ENCODE measurements at places on chromosomes 12 and 14. TPM values are rescaled to one million over a fixed set of nuclear protein-coding genes. Genes with fewer than 3 reads are reported as not detected.

Gene MSRB3
- 3.9 TPM for polyA plus RNA-seq

Gene ASPG
- 0.27 TPM for polyA plus RNA-seq

Gene CRIP1
- 35.4 TPM for polyA plus RNA-seq

Gene MYL2
- polyA plus RNA-seq, result 7.1 TPM

Gene LYZ
- polyA plus RNA-seq, result 10.1 TPM

Gene ACVRL1
- 10.1 TPM for polyA plus RNA-seq

Gene AQP6
- 0.31 TPM for polyA plus RNA-seq

Gene ZBTB42
- polyA plus RNA-seq, result 4.1 TPM

- no peaks in the 10 kb centered on the region for H3K36me3 ChIP-seq
- H3K27me3 ChIP-seq, result no peaks in the 10 kb centered on the region
- H3K4me3 ChIP-seq, result no peak overlapping the region
- H3K4me1 ChIP-seq, result peaks cover 6% of the 10 kb centered on the region
These were observed 69.1 kb downstream of the SMOC1 start for GRCh38 chr14:69948351-69948750.

DNA sequence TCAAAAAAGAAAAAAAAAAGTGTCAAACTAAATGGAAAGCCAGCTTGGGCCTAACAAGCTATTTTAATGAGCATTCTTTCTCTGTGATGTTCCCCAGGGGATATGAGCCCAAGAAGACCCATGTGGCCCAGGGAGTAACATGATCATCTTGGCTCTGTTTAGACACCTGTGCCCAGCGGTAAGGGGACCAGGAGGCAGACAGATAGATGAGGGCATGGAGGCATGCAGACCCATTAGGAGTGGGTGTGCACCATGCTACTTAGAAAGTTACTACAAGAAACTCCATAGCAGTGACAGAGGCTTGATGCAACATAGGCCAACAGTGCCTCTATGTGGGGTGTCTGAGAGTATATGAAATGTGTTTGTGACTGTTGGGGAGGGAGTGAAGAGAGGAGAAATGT is 3.1 kb upstream of the CREBL2 start:
- no peak for DNase-seq
- no peaks in the 10 kb centered on the region for H3K27me3 ChIP-seq
- no peak overlapping the region for H3K4me3 ChIP-seq
- H3K4me1 ChIP-seq, result no peaks in the 10 kb centered on the region

DNA sequence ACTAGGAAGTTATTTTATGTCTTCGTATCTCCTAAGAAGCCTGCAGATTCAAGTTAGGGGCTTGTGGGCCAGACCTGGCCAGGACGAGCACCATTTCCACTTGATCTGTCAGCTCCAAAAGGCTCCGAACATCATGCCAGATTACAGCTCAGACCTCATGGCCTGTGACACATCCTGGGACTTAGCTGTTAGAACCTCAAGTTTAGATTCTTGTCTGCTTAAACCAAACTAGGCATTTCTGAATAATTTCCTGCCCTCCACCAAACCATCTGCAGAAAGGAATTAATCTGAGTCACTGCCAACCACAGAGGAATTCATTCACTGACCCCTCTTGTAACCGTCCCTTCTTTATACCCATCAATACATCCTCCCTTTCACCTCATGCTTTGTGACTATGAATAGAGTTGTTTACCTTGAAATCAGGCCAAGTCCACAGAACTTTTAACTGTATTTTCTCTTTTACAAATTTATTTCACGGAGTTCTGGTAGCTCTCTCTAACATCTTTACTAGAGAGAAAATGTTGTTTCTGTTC is 120.3 kb downstream of the FBXL14 start:
- H3K27me3 ChIP-seq, result no peaks in the 10 kb centered on the region
- no peak for DNase-seq
- no peaks in the 10 kb centered on the region for H3K36me3 ChIP-seq
- H3K4me3 ChIP-seq, result no peak overlapping the region

DNA sequence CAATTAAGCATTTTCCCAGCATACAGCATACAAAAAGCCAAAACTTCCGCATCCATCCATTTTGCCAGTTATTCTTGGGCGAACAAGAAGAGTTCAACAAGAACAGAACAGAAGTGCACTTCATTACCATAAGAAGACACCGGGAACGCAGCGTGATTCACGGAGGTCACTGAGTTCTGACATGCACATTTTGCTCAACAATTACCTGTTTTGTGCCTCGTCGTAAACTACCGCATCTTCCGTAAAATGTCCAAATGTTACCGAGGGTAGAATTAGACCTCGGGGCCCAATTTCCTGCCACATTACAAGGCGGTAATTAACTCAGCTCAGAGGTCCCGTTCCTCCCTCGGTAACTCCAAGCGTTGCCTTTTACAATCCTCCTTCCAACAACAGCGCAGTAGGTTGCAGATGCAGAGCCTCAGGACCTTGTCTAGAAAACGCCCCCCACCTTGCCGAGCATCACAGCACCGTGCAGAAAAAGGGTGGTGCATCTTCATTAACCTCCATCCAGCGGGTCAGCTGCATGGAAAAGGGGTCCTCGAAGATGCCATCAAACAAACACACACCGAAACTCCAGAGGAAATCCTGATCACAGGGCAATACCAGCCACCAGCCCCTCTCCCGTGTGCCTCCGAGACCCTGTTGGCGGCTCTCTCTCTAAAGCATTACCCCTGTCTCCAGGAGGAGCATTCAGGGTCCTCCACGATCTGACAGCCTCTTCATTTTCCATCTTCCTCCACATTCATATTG is 125.2 kb downstream of the BCL11B start:
- H3K27ac ChIP-seq, result no peak overlapping the region
- H3K27me3 ChIP-seq, result no peaks in the 10 kb centered on the region
- no peak for DNase-seq
- no peak overlapping the region for H3K4me3 ChIP-seq

DNA sequence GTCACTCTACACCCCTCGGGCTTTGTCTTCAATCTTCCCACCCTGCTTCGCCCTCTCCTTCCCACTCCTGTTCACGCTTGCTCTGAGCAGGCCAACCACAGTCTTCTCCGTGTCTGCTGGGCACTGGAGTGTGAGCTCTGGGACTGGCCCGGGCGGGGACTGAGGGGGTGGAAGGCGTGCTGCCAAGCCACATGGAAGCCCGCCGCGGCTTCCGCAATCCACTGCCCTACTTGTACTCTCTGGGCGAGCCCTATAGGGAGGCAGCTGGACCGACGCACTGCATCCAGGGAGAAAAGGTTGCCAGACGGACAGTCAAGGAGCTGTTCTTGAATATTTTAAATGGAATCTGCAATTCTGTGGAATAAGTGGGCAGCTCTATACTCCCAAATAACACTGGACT is 24.8 kb downstream of the GOLGA3 start:
- no peaks in the 10 kb centered on the region for H3K4me1 ChIP-seq
- no peak overlapping the region for H3K27ac ChIP-seq
- no peaks in the 10 kb centered on the region for H3K27me3 ChIP-seq
- no peaks in the 10 kb centered on the region for H3K36me3 ChIP-seq
- no peak overlapping the region for H3K4me3 ChIP-seq
- DNase-seq, result no peak

GRCh38 chr12:15928346-15928745 is 17.2 kb downstream of the DERA start:
- DNase-seq, result no peak
- no peak overlapping the region for H3K4me3 ChIP-seq
- no peak overlapping the region for H3K27ac ChIP-seq

DNA sequence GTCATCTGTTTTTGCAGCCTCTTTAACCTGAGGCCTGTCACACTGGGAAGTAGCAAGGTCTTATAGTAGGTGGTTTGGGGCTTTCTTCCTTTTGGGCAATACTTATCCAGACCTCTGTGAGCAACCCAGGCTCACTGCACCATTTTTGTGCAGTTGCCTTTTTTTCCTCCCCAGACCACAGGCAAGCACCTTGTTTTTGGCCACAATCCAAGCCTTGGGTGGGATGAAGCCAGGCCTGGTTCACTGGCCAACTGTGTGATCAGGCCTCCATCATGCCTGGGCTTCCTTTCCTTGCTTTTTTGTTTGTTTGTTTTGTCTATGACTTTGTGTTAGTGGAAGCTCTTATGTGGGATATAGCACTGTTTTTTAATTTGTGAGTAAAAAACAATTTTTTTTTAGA is 71.7 kb downstream of the DNAH10 start:
- H3K4me1 ChIP-seq, result no peaks in the 10 kb centered on the region
- H3K36me3 ChIP-seq, result no peaks in the 10 kb centered on the region
- no peak overlapping the region for H3K27ac ChIP-seq
- H3K4me3 ChIP-seq, result no peak overlapping the region
- H3K27me3 ChIP-seq, result no peaks in the 10 kb centered on the region

GRCh38 chr14:71693381-71693780 is 238.8 kb upstream of the RGS6 start:
- no peaks in the 10 kb centered on the region for H3K27me3 ChIP-seq
- no peak overlapping the region for H3K27ac ChIP-seq
- H3K36me3 ChIP-seq, result no peaks in the 10 kb centered on the region
- no peaks in the 10 kb centered on the region for H3K4me1 ChIP-seq
- H3K4me3 ChIP-seq, result no peak overlapping the region

DNA sequence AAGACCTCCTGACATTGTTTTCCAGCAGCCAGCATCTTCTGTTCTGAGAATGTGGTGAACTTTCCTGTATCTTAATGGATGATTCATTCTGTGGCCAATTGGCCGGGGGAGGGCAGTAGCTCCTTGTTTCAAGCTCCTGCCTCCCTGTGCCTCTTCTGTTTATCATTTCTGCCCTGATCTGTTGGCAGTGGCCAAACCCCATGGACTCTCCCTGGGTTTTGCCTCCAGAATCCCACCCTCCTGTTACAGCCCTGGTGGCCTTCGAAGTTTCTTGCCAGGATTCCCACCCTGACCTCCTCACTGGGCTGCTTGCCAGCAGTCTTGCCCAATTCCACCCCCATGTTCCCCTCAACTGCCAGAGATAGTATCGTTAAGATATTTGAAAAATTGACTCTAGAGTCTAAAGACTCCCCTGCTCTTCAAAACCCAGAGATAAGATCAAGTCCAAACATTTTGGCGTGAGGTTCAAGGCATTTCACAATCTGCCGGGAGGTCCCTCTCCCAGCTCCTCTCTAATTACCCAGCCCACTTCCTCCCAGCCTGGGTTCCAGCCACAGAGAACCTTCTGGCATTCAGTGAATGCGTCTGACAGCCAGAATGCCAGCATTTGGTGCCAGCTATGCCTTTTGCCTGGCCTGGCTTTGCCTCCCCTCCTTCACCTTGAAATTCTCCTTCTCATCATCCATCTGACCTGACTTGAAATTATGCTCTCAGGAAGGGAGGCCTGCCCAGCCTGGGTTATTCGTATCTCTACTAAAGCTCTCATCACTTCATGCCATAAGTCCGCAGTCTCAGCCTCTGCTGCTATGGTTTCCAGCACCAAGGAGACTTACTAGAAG is 37.7 kb upstream of the TXNRD1 start:
- no peaks in the 10 kb centered on the region for H3K27me3 ChIP-seq
- no peak overlapping the region for H3K27ac ChIP-seq
- H3K36me3 ChIP-seq, result no peaks in the 10 kb centered on the region
- no peak overlapping the region for H3K4me3 ChIP-seq
- no peak for DNase-seq

DNA sequence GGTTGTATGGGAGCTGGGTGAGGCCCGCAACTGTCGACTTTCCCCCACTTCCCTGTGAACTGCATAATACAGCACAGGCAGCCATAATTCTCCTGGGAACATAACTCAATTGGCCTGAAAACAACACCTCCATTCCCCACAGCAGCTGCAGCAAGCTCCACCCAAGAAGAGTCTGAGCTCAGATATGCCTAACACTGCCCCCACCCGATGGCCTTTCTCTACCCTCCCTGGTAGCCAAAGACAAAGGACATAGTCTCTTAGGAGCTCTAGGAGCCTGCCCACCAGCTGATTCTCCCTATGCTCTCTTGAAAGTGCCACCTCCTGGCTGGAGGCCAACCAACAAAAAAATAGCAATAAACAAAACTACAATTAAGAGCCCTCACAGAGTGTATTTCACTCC is 542.7 kb upstream of the LMO3 start:
- no peak overlapping the region for H3K4me3 ChIP-seq
- H3K4me1 ChIP-seq, result no peaks in the 10 kb centered on the region
- no peak overlapping the region for H3K27ac ChIP-seq
- DNase-seq, result no peak
- no peaks in the 10 kb centered on the region for H3K36me3 ChIP-seq

DNA sequence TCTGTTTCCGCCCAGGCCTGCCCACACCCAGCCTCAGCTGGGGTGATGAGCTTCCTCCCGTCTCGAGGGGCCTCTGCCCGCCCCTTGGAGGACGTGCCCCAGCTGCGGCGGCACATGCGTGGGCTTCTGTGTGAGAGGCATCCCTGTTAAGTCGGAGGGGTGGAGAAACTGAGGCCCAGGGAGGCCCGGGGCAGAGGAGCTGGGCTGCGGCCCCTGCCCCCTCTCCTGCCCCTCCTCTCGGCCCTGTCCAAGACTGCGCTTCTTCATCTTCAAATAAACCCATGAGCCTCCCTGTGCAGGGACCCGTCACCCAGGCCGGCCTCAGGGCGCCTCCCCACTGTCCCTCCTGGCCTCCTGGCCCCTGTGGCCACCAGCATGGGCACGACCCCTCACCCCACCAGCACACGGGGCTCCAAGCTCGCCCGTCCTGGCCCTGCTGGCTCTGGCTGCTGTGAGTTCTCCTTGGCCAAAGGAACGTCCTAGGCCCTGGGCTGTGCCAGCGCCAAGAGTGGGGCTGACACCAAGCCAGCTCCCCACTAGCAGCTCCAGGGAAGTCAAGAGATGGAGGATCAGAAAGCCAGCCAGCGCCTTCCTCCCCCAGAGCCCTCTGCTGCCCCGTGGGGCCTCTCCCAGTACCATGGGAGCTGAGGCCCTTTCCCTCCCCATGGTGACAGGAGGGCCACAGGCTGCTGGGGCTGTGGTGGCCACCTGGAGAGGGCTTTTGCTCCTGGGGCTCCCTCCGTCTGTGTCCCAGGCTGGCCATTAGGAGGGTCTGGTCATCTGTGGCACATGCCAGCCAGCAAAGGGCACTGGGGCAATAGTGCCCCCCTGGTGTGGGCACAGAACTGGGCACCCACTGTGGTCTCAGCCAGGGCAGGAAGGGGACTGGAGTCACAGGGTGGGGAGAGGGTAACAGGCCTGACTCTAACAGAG is 180.4 kb downstream of the KIF26A start:
- H3K4me1 ChIP-seq, result no peaks in the 10 kb centered on the region
- no peaks in the 10 kb centered on the region for H3K27me3 ChIP-seq
- H3K4me3 ChIP-seq, result no peak overlapping the region
- no peak overlapping the region for H3K27ac ChIP-seq
- DNase-seq, result no peak

- no peak for DNase-seq
- no peak overlapping the region for H3K27ac ChIP-seq
- H3K36me3 ChIP-seq, result no peaks in the 10 kb centered on the region
- H3K27me3 ChIP-seq, result no peaks in the 10 kb centered on the region
- H3K4me3 ChIP-seq, result no peak overlapping the region
These were observed 67.6 kb downstream of the KIF21A start for GRCh38 chr12:39375206-39375808.

- no peak for DNase-seq
- H3K27me3 ChIP-seq, result no peaks in the 10 kb centered on the region
- no peak overlapping the region for H3K27ac ChIP-seq
- H3K4me3 ChIP-seq, result no peak overlapping the region
- no peaks in the 10 kb centered on the region for H3K36me3 ChIP-seq
- H3K4me1 ChIP-seq, result no peaks in the 10 kb centered on the region
These were observed 1.8 kb upstream of the CKAP4 start for GRCh38 chr12:106249411-106250135.

GRCh38 chr12:89225808-89226411 is 126.4 kb downstream of the DUSP6 start:
- no peaks in the 10 kb centered on the region for H3K4me1 ChIP-seq
- no peaks in the 10 kb centered on the region for H3K36me3 ChIP-seq
- no peak for DNase-seq
- H3K27me3 ChIP-seq, result no peaks in the 10 kb centered on the region
- H3K27ac ChIP-seq, result no peak overlapping the region
- no peak overlapping the region for H3K4me3 ChIP-seq

- H3K27me3 ChIP-seq, result no peaks in the 10 kb centered on the region
- peaks cover 9% of the 10 kb centered on the region for H3K36me3 ChIP-seq
- H3K27ac ChIP-seq, result no peak overlapping the region
- no peak overlapping the region for H3K4me3 ChIP-seq
- H3K4me1 ChIP-seq, result no peaks in the 10 kb centered on the region
These were observed 35.4 kb downstream of the TM7SF3 start for GRCh38 chr12:26978801-26979200.
